Bronchus fibroblast of lung (primary cell): ENCODE measurements at places on chromosomes 12 and 14. TPM values are rescaled to one million over a fixed set of nuclear protein-coding genes. Genes with fewer than 3 reads are reported as not detected.

TAS2R7 gene
- not detected in 2 replicates for total RNA-seq

FGF6 gene
- total RNA-seq, result not detected in 2 replicates

C1QL4 gene
- total RNA-seq, result 0.17 and 0.45 TPM in 2 replicates

PLBD1 gene
- 2.5 and 3.4 TPM in 2 replicates for total RNA-seq

C3AR1 gene
- total RNA-seq, result not detected in 2 replicates

ANKRD33 gene
- total RNA-seq, result under 0.01 TPM in 1 of 2 replicates, not detected in the other

SDR9C7 gene
- not detected in 2 replicates for total RNA-seq

OTUB2 gene
- 1.3 TPM in 2 replicates for total RNA-seq

CYP46A1 gene
- total RNA-seq, result not detected in 2 replicates
